Muscle of back (tissue), 13 donors: ENCODE measurements at places on chromosomes 7 and 10.

DNA sequence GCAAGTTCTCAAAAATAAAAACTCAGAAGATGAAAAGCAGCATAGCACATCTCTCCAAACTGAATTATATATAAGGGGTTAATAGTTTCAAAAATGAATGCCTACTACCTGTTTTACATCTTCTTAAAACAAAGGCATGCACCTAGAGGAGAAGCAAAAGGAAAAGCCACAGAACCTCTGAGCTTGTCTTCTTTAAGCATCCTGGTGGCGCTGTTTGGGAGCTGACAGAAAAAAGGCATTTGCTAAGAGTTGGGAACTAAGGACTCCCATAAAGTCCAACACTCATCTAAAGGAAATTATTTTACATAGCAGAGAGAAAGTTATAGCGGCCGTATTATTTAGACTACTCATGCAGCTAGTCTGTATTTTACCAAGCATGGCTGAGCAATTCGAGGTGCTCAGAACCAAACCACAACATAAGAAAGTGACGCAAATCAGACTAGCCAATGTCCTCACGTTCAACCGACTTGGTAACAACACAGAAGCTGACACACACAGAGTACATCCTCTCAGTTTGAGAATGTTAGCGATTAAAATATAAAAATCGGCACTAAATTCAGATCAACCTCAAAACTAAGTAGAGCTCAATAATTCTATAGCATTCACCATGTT is 38.8 kb downstream of the PTN start:
- DNase-seq = no peak

DNA sequence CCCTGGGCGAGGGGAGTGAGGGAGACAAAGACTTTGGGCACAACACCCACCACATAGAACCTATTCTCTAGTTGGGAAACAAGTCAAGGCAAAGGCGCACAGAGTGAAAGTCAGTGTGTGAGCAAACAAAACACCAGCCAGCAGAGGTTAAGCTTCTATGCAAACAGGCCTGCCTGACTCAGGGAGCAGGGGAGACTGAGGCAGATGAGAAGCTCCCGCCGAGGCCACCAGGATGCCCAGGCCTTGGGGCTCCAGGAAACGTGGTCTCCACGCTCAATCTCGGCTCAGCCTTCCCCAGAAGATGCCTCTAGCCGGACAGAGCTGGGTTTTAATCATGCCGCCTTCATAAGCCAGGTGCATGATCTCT is 74.1 kb upstream of the KCNMA1 start:
- DNase-seq = no peak

- DNase-seq = no peak
Observed at GRCh38 chr10:132027423-132027983, 38.2 kb upstream of the JAKMIP3 start.

GRCh38 chr10:88196291-88196690 is 332.9 kb downstream of the PTEN start:
- DNase-seq = no peak

DNA sequence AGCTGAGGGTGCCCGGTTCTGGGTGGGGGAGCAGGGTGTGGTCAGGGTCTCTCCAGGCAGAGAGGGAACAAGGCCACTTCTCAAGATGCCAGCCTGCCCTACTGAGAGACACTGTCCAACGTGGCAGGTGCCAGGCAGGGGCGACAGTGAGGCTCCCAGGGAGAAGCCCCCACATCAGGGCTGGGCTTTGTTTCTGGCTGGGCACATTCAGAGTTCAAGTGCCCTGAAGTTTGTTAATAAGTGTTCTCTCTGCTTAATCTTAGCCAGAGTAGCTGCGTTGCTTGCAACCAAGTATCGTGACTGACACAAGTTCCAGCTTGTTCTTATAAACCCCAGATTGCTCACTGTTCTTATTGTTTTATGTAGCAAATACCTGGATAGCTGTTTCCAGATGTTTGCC is 21.8 kb downstream of the FOXL3 start:
- DNase-seq = no peak

GRCh38 chr10:13891128-13892000 is 304.6 kb downstream of the PRPF18 start:
- no peak for DNase-seq

DNA sequence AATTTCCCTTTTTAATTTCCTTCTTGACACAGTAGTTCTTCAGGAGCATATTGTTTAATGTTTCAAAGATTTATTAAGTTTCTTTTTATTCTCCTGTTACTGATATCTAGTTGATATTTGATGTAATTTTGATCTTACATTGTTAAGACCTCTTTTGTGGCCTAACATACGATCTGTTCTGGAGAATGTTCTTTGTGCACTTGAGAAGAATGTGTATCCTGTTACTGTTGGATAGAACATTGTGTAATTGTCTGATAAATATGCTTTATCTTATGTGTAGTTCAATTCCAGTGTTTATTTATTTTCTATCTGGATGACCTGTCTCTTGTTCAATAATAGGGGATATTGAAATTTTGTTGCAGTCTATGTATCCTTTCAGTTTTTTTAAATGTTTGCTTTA is 106.7 kb downstream of the ITGB1 start:
- DNase-seq = no peak

DNA sequence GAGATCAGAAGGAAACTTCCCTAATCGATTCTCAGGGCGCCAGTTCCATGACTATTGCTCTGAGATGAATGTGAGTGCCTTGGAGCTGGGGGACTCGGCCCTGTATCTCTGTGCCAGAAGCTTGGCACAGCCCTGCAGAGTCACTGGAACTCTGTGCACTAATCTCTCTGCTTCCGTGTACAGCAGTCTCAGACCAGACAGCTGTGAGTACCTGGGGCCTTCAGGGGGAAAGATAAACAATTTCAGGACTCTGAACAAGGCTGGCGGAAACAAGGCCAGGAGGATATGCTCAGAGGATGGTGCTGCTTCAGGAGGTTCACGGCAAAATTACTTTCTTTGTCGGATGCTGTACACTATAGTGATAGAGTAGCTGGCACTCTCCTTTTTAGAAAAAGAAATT is 131.7 kb upstream of the PRSS58 start:
- DNase-seq = no peak

DNA sequence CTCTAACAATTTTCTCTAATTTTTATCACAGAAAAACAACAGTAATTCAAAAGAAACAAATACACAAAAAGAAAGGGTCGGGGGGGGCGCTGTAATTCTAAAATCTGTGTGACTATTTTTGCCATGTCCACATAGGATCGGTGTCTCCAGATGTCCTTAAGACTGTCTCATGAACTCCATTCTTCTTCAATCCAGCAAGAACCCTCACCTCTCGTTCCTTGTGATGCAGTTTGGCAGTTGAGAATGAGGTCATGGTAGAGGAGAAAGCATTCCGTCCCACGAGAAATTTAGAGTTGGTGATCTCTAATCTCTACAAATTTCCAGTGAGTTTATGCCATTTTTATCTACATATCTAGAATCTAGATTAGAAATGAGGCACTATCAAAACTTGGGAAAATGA is 394.7 kb downstream of the TFEC start:
- DNase-seq = no peak

GRCh38 chr10:80669485-80669884 is 131.8 kb downstream of the SH2D4B start:
- no peak for DNase-seq

DNA sequence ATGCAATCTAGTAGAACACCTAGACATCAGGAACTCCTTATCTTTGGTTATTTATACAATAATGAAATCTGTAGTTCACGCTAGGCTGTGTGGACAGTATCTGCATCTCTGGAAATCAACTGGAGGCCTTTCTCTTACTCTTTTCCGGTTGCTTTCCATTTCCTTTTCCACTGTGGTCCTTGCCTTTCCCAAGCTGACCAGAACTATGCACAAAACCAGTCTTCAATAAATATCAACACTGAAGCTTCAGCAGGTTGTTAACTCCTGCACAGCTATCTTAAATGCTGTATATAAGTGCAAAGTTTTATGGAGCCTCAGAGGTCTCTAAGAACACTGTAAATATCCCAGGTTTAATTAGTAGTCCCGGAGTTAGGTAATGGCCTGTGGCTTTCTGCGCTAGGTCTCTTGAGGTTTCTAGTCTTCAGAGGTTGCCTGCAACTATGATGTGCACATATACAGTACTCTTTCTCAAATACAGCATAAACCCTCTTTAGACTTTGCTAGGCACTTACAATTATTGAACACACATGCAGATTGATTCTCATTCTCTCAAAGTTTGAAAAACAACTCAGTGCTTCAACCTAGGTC is 2.4 kb downstream of the KLLN start:
- DNase-seq = no peak

DNA sequence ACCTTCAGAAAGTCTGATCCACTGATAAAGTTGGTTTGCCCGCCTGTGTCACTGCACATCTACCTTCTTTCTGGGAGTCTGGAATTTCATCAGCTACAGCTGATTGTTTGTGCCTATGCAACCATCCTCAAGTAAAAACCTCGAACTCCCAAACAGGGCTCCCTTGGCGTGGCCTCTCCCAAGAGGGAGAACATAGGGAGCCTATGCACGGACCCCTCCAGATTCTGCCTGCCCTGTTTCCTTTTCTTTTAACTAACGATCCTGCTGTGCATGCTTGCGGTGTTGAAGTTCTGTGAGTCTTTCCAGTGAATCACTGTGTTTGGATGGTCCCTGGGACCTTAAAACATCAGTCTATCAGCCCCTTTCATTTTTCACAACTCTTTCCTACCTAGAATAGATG is 226.9 kb upstream of the SEMA3D start:
- DNase-seq = no peak

DNA sequence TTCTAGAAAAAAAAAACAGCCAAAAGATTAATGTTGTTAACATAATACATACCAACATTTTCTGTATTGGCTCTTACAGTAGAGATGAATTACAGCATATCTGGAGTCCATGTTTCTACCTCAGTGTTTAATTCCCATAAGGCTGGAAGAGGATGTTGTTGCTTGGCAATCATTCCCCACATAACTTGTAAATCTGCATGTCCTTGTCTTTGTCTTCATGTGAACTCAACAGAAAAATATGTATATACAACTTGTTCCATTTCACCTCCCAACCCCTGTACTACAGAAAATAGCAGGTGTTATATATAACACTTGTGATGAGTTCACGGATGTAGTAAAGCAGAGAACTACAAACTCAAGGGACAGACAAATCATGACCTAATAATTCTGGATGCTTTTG is 160.9 kb upstream of the SEMA3C start:
- DNase-seq = peak; percentile 92

- DNase-seq = peak; percentile 21
Observed at GRCh38 chr7:97018791-97019531, 5.7 kb downstream of the DLX5 start.

DNA sequence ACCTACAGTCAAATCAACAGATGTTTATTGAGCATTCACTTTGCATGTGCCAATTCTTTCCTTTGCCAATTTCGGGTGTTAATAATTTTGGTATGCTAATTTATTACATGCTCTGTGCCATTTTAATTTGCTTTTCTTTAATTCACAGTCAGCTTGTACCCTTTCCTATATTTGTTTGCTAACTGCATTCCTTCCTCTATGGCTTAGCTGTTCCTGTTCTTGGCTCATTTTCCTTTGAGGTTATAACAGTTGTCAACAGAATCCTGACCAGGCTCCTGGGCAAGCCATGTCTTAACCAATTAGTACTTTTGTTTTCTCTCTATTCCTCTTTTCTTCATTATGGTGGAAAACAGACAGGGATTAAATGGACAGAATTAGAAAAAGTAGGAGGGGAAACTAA is 73.6 kb upstream of the RPA3 start:
- peak; percentile 9 for DNase-seq

DNA sequence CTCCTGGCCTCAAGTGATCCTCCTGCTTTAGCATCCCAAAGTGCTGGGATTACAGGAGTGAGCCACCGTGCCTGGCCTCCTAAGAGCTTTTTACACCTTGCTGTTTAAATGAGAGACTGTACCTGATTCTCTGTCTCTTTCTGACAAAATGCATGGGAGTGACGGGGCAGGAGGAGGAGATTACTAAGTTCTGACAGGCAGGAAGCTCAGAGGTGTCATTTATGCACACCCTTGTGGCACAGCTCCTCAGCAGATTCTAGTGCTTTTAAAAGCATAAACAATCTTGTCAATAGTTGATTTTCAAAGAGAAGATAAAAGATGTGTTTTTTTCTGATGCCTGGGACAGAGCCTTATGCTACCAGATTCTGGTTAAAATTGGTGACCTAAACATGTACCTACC is 39.7 kb upstream of the STEAP4 start:
- no peak for DNase-seq

DNA sequence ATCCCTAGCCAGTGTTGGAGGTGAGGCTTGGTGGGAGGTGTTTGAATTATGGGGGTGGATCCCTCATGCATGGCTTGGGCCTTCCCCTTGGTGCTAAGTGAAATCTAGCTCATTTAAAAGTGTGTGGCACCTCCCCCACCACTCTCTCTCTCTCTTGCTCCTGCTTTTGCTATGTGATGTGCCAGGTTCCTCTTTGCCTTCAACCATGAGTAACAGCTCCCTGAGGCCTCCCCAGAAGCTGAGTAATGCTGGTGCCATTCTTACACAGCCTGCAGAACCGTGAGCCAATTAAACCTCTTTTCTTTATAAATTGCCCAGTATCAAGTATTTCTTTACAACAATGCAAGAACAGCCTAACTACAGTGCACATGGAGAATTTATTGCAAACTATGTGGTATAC is 188.8 kb upstream of the POT1 start:
- no peak for DNase-seq

- no peak for DNase-seq
Observed at GRCh38 chr10:71837098-71837827, 13.8 kb downstream of the PSAP start.

GRCh38 chr10:129949411-129949810 is 14.7 kb downstream of the EBF3 start:
- no peak for DNase-seq

DNA sequence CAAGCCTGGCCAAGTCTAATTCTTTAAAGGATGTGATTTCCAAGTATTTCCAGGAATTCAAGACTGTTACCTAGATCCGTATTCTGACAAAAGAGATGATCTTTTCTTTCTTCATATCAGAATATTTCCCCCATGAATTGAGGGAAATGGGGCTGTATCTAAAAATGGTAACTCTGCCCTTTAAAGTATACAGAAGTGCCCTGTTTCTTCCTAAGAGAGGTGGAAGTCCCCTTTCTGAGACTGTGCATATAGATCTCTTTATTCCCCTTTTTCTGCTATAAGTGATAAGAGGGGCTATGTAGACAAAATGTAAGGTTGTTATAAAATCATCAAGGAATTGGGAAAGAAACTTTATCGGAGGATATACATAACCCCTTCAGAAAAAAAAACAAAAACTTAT is 287.1 kb upstream of the KAT6B start:
- no peak for DNase-seq

GRCh38 chr10:46052057-46052790 is 6.2 kb upstream of the MSMB start:
- no peak for DNase-seq
